ENCODE measurements at places on chromosomes 16 and 17.

DNA sequence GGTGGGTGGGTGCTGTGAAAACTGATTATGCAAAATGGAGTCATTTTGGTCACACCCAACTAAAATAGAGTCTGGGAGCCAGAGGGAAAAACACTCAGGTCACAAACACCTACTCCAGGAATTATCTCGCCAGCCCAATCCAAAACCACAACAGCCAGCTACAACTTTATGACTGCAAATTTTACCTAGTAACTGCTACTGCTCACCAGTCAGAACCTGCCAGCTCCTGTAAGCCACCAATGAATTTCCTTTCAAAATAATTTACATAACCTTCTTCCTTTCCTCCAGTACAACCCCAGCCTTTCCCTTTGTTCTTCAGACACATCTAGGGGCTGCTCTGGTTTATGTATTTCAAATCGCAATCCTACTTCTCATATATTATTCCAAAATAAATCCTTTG lies 52.6 kb upstream of the DYNLRB2 start:
- DNase-seq, result no peak

DNA sequence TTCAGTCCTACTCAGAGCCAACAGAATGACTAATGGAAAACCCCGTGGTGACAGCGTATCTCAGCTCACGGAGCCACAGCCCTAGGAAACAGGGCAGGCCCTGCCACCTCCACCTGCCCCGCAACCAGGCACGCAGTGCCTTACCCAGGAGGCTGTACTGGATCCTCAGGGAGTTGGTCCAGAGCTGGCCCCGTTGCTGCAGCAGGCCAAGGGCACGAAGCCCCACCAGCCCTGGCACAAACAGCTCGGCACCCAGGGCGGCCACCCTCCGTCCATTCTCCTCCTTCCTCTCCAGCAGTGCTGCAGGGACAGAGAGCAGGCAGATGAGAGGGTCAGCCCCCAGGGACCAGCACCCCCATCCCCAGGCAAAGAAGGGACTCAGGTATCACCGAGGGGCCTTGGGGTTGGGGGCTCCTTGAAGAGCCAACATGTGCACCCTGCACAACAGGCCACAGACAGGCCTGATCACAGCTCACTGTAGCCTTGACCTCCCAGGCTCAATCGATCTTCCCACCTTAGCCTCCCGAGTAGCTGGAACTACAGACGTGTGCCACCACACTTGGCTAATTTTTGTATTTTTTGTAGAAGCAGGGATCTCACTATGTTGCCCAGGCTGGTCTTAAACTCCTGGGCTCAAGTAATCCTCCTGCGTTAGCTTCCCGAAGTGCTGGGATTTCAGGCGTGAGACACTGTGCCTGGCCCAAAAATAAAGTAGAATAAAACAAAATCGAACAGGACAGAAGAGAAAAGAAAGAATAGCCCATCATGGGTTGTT lies 115.7 kb downstream of the RMI2 start:
- no peak for DNase-seq

GRCh38 chr17:31684901-31685300 lies 174.1 kb downstream of the COPRS start:
- no peak for DNase-seq

DNA sequence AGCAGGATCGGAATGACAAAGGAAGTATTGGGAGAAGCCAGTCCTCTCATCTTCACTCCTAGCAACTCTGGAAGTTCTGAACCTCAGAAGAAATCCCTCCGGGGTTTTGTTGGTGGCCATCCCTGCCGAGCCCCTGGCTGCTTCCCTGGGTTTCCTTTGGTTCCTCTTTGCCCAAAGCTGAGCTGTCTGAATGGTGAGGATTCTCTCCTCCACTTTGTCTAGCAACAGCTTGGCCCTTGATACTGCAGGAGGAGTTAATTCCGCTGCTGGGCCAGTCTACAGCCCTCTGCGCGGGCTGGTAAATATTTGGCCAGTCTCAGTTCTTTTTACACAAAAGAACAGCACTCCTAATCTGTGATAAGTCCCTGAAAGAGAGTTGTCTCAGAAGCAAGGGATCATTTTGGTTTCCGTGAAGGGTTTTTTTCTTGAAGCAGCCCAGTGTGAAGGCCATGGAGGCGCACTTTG lies 170.9 kb downstream of the RAB11FIP4 start:
- DNase-seq, result no peak

- DNase-seq, result no peak
Measured at GRCh38 chr17:79216826-79217225, 142.2 kb downstream of the ENGASE start.

DNA sequence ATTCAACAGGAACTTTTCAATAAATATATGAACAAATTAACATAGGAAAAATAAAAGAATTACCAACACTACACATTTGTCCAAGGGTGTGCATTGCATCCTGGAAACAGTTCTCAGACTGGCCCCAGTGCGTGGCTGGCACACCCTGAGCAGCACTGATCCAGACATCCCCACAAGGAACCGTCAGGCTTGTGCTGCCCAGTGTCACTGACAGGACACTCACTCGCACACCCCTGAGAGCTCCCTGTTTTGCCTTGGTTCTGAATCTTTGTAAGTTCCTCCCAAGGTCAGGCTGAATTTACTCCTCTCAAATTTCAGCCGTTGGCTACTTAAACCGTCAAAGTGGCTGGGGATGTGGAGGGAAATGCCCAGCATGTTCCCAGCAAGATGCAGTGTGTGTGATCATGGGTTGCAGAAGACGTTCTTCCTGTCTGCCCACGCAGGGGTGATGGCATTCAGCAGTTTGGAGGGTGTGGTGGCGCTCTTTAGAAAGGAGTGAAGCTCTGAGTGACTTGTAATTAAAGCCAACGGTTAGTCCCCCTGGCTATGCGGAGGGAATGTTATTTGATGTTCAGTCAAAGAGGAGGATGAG lies 1.7 kb downstream of the MT2A start:
- peak; percentile 61 for DNase-seq

DNA sequence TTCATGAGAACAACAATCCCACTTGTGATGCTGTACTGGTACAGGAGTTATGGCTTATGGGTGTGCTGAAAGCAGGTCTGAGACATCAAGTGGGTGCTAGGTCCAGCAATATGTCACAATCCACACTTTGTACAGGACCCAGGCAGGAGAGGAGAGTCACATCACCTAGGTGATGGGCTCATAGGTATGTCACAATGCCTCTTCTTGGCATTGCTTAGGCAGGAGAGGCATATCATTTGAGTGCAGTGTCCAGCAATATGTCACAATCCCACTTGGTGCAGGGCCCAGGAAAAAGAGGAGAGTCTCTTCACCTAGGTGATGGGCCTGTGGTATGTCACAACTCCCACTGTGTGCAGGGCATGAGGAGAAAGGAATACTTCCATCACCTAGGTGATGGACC lies 2110.0 kb downstream of the TP53TG3F start:
- no peak for DNase-seq

DNA sequence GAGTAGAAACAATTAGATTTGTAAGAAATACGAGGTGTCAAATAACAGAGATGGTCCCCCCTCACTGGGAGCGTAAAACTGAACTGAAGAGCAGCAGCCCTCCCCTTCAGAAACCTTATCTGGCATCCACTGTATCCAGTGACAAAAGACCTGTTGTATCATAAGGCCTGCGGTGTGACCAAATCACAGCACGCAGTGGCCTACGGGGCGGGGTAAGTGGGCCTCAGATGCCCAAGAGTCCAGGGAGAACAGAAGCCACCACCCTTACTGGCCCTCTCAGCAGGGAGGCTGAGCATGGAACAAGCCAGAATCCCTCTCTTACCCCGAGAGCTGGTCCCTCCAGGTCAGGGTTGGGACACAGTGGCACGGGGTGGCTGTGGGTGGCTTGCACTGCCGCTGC lies 5.5 kb downstream of the JMJD6 start:
- no peak for DNase-seq

GRCh38 chr17:82400830-82401229 lies 17.3 kb upstream of the HEXD start:
- peak; percentile 29 for DNase-seq

GRCh38 chr17:45940826-45941225 lies 46.5 kb downstream of the MAPT start:
- DNase-seq, result no peak

GRCh38 chr17:19306160-19307111 lies 56.1 kb downstream of the B9D1 start:
- DNase-seq, result peak; percentile 9

- no peak for DNase-seq
Measured at GRCh38 chr17:79372470-79373238, 238.2 kb downstream of the RBFOX3 start.

DNA sequence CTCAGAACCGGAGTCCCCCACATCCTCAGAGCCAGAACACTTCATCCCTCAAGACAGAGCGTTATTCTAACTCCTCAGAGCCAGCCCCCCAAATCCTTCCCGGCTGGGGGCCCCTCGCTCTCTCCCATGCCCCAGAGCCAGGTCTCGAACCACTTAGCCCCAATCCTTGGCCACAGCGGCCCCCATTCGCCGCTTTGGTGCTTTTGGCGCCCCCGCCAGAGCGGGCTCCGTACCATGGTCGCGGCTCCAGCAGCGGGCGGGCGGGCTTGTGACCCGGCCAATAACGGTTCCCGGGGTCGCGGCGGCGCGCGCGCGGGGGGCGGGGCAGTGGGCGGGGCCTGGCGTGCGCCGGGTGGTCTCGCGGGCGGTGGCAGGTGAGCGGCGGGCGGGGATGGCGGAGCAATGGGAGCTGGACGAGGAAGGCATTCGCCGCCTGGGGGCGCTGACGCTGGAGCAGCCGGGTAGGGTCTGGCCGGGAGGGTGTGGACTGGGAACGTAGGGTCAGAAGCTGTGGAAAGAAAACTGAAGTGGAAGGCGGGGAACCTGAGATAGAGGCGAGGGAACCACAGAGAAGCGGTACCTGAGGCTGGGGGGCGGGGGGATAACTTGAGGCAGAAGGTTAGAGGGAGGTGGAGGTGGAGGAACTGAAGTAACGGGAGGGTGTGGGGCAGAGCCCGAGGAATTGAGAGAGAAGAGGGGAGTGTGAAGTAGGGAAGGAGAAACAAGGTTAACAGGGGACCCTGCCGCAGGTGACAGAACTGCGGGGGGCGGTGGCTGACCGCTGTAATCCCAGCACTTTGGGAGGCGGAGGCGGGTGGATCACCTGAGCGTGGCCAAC lies at the start of the genes KCTD19 and LRRC36:
TSS of gene KCTD19 (minus strand) at position 270 of the 838 bp plus-strand sequence. CDS start at position 236, 34 bp downstream.
TSS of gene LRRC36 (plus strand) at position 344 of the 838 bp plus-strand sequence. CDS start at position 392, 48 bp downstream.
- DNase-seq, result peak; percentile 60

- DNase-seq, result no peak
Measured at GRCh38 chr17:81043725-81044427, 8.9 kb downstream of the BAIAP2 start.

- no peak for DNase-seq
Measured at GRCh38 chr17:80957461-80957941, 34.1 kb upstream of the CHMP6 start.

- no peak for DNase-seq
Measured at GRCh38 chr17:81961087-81961511, at the start of gene NOTUM. Gene NOTUM (minus strand): TSS chr17:81961187. CDS start chr17:81960909, 278 bp downstream.

- no peak for DNase-seq
Measured at GRCh38 chr16:89257757-89258465, 40.4 kb downstream of the ZNF778 start.

DNA sequence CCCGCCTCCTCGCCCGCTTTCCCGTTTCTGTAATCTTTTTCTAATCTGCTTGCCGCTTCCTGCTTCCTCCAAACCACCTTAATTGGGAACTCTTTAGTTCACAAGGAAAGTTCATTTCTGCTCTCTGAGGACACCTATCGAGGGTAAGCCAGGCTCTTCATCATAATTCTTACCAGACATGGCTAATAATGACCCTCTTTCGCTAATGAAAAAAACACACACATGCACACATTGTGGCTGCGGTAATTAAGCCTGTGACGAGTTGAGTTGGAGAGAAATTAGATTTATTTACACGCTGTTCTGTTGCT lies 100.6 kb downstream of the ZNF423 start:
- DNase-seq, result no peak

- no peak for DNase-seq
Measured at GRCh38 chr16:17759451-17760390, 289.0 kb upstream of the XYLT1 start.

DNA sequence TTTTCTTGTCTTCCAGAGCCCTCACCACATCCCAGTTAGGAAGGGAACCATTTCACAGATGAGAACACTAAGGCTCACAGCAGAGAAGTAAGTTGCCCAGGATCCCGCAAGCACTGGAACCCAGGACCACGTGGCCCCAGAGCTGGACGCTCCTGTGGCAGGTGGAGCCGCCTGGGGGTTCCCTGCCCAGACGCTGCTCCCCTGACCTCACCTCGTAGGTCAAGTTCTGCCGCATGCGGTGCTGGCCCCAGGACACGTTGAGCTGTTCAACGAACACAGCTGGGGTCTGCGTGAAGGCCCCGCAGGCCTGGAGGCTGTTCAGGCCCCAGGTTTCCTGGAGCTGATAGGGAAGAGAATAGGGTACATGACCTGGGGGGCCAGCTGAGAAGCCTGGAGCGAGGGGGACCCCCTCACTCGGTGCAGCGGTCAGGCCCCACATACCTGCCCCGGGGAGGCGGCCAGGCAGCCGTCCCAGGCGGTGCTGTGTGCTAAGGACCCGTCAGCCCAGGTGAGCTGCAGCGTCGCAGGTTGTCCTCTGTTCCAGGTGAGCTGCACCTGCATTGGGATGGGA lies 54.1 kb downstream of the RMI2 start:
- DNase-seq, result no peak

- no peak for DNase-seq
Measured at GRCh38 chr16:55204069-55204468, 119.9 kb upstream of the IRX6 start.

DNA sequence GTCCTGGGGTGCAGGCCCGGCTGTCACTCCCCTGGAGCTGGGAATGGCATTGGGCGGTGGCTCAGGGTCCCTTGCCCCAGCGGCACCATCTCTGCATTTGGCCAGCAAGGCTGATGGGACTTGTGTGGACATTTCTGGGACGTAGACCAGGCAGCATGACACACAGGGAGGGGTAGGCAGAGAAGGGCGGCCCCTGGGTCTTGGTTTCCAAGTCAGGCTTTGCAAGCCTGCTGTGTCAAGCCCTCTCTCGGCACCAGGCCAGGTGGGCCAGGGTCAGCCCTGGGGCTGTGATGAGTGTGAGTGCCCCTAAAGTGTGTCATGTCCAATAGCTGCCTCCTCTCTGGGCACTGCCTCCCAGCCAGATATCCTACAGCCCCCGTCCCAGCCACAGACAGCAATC lies 335.2 kb downstream of the SEC14L1 start:
- DNase-seq, result no peak

DNA sequence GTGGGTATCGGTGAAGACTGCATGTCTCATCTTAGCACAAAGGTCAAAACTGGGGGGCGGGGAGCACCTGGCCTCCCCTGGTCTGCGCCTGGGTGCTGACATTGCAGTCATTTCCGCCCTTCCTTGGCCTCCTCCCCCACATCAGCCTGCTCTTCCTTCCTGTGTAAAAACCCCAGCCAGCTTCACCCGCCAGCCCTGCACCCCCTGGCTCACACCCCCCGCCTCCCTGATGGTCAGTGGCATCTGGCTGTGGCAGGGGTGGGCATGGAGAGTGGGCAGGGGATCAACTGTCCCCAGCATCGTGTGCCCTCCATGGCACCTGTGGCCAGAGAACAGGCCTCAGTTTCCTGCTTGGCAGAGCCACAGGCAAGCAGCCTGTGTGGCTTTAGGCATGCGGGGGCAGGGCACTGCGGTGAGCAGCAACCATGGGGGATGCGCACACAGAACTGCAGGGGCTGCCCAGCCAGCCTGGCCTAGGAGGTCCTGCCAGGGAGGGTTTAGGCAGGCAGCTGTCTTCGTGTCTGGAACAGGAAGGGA lies 26.5 kb upstream of the LASP1NB start:
- peak; percentile 84 for DNase-seq
